Jurkat, Clone E6-1 (cell line): ENCODE measurements at places on chromosomes 2 and 18.

GRCh38 chr2:26235089-26235488, 9.3 kb downstream of the HADHA start:
- DNase-seq: no peak

DNA sequence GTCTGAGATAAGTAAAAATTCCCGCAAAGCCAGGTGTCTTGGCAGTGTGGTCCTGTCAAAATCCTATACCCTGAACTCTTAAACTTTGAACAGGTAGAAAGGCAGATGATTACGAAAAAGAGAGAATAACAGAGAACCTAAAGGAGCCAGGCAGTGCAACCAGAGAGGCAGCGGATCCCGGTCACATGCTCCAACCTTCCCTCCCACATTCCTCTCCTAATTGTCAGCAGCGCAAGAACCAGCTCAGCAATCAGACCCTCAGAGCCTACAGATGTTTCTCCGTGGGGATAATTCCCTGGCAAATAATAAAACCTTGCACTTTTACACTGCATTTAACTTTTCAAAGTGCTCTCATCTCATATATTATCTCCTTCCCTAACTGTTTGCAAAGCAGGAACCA, 124.8 kb downstream of the EPHA4 start:
- DNase-seq: no peak

DNA sequence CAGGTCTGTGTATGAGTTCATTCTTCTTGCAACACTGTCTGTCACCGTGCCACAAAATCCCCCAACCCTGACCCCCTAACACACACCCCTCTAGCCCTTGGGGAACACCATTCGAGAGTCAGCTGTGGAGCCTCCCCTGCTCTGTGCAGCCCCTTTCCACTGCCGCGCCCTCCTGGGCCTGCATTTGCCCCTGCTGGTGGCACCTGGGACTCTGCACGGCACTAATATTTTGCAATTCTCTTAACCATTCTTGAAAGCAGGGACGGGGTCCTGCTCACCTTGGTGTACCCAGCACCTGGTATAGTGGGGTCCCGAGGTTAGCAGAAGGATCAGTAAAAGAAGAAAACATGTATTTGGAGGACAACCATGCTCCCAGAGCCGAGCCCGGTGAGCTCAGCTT, 124.0 kb downstream of the HDAC4 start:
- DNase-seq: no peak

DNA sequence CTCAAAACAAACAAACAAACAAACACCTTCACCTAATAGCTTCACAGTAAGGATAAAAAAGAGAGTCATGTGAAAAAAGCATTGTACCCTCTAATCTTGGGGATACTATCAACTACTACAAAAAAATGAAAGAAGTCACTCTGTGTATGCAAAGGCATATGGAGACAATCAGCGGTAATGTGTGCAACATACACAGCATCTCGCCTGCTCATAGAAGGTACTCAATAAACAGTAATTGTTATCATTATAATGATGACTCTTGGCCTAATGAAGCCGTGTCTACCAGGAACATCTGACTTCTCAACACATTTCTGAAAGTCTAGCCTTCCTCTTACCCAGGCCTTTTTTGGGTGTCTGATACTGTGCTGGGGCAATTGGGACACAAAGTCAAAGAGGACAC, 55.3 kb downstream of the MYCN start:
- no peak for DNase-seq

DNA sequence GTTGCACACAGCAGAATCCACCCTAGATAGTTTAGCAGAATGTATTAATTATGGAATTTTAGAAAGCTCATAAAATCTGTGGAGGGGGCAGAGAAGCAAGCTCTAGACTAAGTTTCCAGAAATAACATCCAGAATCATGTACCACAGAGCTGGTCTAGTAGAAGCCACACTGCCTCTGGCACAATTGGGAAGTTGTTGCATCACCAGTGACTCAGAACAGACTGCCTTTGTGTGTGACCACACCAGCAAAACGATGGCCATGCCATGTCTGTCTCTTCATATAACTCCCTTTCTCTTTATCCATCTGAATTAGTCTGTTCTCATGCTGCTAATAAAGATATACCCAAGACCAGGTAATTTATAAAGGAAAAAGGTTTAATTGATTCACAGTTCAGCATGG, 158.9 kb downstream of the CCDC148 start:
- no peak for DNase-seq

DNA sequence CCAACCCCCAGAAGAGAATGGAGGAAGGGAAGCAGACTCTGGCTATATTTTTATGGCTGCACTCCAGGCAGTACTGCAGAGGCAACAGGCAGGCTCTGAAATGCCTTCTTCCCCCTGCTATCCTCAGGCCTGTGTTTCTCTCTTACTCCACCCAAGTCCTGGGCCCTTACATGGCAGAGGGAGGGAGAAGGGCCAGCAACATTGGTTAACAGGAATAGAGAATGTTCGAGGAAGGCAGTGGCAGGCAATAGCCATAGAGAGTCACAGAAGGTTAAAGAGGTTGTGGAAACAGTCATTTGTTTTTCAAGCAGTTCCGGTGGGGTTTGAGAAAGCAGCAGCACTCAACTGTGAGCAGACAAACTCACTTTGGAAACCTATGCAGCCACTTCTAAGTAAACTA, 15.1 kb upstream of the DARS1 start:
- no peak for DNase-seq

GRCh38 chr18:45498287-45498658, 117.0 kb upstream of the SLC14A2 start:
- DNase-seq: no peak

- DNase-seq: peak; percentile 86
These were observed 40.1 kb downstream of the MTCL1 start for GRCh38 chr18:8745355-8746014.
